ENCODE measurements at places on chromosomes 7 and 10. TPM values are rescaled to one million over a fixed set of nuclear protein-coding genes. Genes with fewer than 3 reads are reported as not detected.

GRCh38 chr10:23432166-23432565 lies 6.7 kb upstream of the OTUD1 start:
- no peak for DNase-seq

- no peak for DNase-seq
Measured at GRCh38 chr7:88167223-88167622, 52.6 kb downstream of the SRI start.

- no peak for DNase-seq
Measured at GRCh38 chr7:11203683-11204082, 230.0 kb downstream of the PHF14 start.

DNA sequence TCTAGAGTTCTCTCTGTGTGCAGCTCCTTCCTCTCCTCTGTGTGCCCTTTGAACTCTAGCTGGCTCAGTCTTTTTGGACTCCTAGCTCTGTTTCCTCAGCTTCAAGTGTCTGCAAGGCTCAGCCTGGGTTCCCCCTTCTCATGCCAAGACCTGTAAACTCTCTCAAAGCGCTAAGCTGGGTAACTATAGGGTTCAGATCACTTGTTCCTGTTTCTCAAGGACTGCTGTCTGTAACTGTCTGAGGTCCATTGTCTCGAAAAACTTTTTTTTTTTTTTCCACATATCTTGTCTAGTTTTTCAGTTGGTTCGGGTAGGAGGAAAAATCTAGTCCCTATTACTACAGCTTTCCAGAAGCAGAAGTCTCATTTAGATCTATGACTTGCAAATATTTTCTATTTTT lies 46.6 kb upstream of the PPP1R17 start:
- no peak for DNase-seq

GRCh38 chr10:33453081-33454025 lies 118.9 kb upstream of the NRP1 start:
- no peak for DNase-seq

DNA sequence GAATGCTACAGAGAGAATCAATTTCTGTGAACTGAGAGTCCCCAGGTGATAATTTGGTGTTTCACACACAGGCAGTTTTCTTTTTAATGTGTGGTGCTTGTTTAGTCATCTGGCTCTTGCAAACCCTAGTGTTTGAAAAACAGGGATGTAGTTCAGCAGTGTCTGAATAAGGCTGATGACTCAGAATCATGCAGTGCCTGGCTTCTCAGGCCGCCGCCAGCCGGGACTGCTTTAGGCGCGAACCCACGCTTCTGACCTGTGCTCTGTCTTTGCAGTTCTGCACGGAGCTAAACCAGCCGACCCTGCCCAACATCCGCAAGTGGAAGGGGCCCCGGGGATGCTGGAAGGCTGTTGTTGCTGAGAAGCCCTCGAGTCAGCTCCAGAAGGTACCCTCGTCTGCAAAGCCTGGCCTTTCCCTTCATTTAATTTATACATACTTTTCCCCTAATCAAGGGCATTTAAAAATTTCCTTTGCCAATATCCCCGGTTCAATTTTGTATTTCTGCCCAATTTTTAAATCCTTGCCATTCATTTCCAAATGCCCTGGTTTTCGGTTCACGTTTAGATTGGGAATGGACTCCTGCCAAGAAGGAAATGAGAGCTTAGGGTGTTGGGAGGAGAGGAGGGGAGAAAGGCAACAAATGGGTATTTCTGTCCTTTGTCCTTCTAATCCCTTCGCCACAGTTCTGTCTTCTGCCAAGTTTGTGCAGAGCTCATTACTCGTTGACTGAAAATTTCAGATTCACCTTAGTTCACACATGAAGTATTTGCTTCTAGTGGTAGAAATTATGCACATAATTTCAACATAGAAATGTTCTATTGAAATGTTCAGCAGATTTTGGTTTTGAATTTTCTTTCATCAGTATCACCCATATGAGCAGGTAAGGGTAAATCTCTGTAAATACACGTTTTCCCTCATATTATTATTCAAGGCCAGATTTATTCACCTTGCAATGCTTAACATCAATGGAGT lies 108.5 kb upstream of the ANLN start:
- DNase-seq = no peak

DNA sequence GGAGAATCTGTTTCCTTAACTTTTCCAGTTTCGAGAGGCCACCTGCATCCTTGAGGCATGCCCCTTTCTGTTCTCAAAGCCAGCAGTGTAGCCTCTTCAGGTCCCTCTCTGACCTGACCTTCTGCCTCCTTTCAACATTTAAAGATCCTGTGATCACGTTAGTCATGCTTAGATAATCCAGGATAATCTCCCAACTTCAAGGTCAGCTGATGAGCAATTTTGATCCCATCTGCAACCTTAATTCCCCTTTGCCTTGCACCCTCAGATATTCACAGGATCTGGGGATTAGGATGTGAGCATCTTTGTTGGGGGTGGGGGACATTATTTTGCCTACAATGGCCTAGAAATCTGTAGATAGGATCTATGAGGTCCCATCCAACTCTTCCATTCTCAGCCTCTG lies 8.0 kb downstream of the HKDC1 start:
- DNase-seq = no peak

DNA sequence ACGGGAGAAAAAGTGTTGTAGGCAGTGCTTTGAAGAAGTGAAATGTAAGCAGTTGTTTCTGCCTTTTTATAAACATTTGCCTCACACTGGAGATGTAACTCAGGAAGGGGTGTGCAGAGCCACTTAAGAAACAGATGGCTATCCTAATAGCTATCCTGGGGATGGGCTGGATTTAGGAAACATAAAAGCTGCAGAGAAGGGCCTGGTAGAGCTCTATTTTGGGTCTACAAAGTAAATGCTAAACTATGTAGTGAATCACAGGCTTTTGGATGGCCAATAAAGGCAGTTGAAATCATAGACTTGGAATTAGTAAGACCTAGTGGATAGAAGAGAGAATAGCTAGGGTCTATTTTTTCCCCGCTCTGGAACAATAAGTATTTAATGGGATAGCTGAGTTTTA lies 79.9 kb upstream of the AGR3 start:
- no peak for DNase-seq

GRCh38 chr10:9762966-9763656 lies 1254.6 kb upstream of the CELF2 start:
- no peak for DNase-seq

- no peak for DNase-seq
Measured at GRCh38 chr10:75525646-75526045, 94.2 kb downstream of the LRMDA start.

DNA sequence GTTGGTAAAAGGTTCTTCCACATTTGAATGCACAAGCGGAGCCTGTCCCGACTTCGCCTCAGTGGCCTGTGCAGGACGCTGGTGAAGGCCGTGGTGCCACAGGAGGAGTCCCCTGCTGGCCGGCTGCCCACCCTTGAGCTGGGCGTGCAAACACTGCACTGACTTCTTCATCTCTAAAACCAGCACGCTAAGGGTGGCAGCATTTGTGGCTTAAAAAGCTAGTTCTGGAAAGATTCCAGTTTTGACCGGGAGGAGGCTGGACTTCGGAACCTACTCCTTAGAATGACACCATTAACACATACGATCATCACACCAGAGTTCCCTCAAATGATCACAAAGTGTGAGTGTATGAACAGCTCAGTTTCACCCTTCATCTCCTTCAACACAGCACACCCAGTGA lies 102.4 kb downstream of the SMURF1 start:
- DNase-seq = no peak

DNA sequence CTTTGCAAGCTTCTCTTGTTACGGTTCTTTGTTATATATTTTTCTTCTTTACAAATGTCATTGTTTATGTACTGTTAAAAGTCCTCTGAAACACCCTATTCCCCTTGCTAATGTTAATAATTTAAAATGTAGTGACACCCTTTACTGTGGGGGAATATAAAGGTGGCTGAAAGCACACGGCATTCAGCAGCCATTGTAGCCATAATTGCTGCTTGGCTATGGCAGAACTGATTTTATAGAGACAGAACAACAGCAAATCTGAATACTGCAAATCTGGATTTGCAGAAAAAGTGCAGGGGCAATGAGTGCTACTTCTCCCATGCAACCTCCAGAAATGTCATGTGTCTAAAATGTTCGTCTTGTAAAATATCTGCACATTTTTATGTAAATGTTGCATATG lies 3.7 kb upstream of the WASL start:
- DNase-seq = no peak

DNA sequence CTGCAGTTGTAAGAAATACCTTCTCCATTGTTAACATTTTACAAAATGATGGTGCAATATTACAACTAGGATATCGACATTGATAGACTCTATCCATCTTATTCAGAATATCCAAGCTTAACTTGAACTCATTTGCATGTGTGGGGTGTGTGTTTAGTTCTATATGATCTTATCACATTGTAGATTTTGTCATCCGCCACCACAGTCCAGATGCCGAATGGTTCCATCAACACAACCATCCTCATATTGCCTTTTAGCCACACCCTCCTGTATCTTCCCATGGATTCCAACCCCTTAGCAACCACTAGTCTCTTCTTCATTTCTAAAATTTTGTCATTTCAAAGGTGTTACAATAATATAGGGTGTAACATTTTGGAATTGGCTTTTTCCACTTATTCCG lies 452.9 kb upstream of the AKR1E2 start:
- no peak for DNase-seq

GRCh38 chr7:4135301-4135700 lies 546.8 kb upstream of the FOXK1 start:
- DNase-seq = no peak

- no peak for DNase-seq
Measured at GRCh38 chr7:40380111-40380510, 245.3 kb downstream of the SUGCT start.

DNA sequence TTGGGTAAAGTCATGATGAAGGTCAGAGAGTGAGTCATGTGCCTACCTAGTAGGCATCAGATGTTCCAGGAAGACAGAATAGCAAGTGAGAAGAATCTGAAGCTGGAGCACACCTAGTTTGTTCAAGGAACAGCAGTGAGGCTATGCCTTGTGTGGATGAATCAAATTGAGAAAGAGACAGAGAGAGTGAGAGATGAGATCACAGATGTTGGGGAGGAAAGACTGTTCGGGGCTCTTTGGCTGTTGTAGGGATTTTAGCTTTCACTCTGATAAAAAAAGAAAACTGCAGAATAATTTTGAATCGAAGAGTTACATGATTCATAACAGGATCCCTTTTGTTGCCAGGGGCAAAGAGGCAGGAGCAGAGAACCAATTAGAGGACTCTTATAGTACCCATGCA lies 6.3 kb downstream of the LIPF start:
- DNase-seq = no peak

DNA sequence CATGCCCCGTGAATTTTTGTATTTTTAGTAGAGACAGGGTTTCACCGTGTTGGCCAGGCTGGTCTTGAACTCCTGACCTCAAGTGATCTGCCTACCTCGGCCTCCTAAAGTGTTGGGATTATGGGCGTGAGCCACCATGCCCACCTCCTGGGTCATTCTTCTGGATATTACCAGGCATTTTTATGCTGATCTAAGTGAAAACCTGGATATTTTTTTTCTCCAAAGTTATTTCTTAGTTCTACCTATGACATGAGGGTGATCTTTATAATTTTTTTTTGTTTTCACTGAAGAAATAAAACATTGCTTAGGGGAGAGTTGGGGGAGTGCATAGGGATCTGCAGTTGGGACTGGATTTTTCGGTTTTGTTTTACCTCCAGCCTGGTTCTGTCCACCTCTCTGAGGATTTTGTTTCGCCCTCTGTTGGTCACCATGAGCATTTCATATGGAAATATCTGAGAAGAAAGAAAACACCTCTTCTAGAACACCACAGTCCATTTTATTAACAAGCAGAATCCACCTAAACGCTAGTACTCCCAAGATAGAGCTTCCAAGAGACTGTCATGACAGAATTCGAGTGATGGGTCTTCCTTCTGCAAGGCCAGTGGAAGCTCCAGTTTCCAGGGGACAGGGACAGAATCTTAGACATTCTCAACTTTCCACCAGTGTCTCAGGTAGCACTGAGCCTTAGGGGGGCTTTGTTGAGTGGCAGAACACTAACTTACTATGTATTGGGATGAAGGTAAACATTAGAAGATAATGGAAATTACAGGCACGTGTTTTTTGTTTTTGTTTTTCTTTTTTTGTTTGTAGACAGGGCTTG lies 33.4 kb upstream of the AFAP1L2 start:
- DNase-seq = no peak

- DNase-seq = no peak
Measured at GRCh38 chr7:29864656-29865055, 58.3 kb downstream of the WIPF3 start.

- DNase-seq = no peak
Measured at GRCh38 chr10:35096312-35096711, 6.2 kb upstream of the CUL2 start.

- DNase-seq = no peak
Measured at GRCh38 chr7:83738291-83738835, 89.4 kb upstream of the SEMA3E start.

DNA sequence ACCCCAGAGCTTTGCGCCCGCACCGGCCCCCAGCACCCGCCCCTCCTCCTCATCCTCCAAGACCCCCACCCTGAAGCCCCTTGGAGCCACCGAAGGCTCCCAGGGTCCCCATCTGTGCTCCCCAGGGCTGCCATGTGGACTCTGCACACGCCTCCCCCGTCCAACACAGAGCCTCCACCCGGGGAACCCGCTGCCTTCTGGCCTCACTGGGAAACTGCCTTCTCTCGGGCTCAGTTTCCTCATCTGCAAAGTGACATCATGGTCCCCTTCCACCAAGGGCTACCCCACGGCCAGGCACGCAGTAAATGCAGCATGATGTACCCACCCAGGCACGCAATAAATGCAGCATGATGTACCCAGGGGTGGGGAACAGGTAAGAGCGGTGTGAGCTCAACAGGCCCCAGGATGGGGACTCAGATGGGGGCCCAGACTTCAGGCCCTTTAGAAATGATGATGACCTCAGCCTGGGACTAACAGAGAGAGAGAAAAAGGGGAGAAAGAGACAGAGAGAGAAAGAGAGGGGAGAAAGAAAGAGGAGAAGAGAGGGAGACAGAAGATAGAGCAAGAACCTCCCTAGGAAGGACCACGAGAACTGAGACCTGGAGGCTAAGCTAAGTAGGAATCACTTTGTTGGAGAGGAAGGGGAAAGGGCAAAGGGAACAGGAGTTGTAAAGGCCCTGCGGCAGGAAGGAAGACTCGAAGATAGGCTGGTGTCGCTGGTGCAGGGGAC lies 2.5 kb upstream of the MICALL2 start:
- DNase-seq = no peak

GRCh38 chr10:13056456-13057077 lies 43.4 kb upstream of the OPTN start:
- no peak for DNase-seq

GRCh38 chr10:133295426-133296320 lies 13.0 kb downstream of the TUBGCP2 start:
- no peak for DNase-seq

TMEM236 gene
- 0.11 TPM for total RNA-seq

FEZF1 gene
- total RNA-seq = not detected

NPC1L1 gene
- total RNA-seq = 0.11 TPM

ACBD7 gene
- 1.8 TPM for total RNA-seq

PPIA gene
- total RNA-seq = 1,692 TPM

RASA4 gene
- 40.5 TPM for total RNA-seq

ARL5B gene
- 10.8 TPM for total RNA-seq

NODAL gene
- not detected for total RNA-seq

SPDYE9 gene
- total RNA-seq = not detected

NRG3 gene
- total RNA-seq = not detected

IQUB gene
- total RNA-seq = not detected

GTF2IRD1 gene
- 0.34 TPM for total RNA-seq

CLCN1 gene
- not detected for total RNA-seq

MACROH2A2 gene
- total RNA-seq = 9.6 TPM

AGAP4 gene
- 30.1 TPM for total RNA-seq

GPER1 gene
- 0.26 TPM for total RNA-seq

All from activated naive CD8-positive, alpha-beta T cell treated with anti-CD3 and anti-CD28 coated beads, Interleukin-2, amount 10 ng/mL, durations not matched to agents 7 days and 5 days (primary cell).